ENCODE measurements at places on chromosomes 6 and 20.

- DNase-seq: no peak
Measured at GRCh38 chr20:14127514-14128223, 132.4 kb downstream of the MACROD2 start.

DNA sequence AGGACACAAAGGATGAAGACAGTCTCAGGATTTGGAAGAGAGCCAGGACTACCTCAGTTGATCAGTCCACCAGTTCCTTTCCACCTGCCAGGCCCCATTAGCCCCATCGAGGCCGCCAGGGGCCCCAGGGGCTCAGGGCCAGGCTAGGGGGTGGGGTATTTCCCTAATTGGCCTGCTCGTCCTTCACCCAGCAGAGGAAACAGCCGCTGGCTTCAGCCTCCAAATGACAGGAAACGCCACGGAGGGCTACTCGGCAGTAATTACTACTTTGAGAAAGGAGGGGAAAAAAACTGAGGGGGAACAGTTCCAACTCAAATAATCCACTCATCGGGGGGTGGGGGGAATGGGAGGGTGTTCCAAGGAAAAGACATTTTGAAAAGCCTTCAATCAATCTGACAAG, 42.7 kb downstream of the MAFB start:
- DNase-seq: no peak

GRCh38 chr6:144849920-144850319, 564.8 kb downstream of the UTRN start:
- DNase-seq: no peak

DNA sequence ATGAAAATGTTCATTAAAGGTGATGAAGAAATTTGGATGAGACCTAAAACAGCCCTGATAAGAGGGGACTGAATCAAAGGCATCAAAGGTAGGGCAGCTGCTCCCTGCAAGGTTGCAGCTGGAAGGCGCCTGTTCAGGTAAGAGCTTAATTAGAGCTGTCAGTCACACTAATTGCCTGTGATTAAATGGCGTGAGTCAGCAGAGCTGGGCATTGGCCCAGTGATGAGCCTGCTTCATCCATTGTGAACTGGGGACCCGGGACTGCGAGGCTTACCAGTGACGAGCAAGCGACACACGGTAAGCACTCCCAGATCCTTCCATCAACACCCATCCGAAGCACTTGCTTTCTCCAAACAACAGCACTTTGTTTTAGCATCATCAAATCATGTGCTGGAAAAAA, 621.5 kb upstream of the CDH4 start:
- no peak for DNase-seq

GRCh38 chr6:111437573-111437972, 45.4 kb downstream of the REV3L start:
- no peak for DNase-seq

DNA sequence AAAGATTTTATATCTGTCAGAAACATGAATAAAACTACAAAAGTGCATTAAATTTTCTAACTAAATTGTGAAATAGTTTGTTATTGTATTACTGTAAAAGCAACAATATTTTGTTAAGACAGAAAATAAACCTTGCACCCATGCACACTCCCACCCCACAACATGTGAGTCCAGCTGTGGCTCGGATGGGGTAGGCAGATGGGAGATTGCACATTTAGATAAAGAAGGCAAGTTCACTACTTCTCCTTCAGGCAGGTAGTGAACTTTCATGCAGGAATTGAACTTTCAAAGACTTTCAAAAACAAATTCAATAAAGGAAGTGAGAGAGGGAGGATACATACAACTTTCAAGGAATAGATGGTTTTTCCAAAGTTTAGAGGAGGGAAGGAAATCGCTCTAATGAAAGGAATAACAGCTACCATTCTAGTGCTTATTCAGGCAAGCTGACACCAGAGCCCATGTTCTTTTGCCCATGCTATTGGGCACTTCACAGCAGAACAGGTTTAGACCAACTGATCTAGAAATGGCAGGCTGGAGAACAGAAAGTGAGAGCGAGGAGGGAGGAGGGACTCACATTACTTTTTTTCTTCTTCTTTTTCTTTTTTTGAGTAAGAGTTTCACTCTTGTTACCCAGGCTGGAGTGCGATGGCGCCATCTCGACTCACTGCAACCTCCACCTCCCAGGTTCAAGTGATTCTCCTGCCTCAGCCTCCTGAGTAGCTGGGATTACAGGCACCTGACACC, 28.5 kb downstream of the SF3B5 start:
- peak; percentile 18 for DNase-seq

DNA sequence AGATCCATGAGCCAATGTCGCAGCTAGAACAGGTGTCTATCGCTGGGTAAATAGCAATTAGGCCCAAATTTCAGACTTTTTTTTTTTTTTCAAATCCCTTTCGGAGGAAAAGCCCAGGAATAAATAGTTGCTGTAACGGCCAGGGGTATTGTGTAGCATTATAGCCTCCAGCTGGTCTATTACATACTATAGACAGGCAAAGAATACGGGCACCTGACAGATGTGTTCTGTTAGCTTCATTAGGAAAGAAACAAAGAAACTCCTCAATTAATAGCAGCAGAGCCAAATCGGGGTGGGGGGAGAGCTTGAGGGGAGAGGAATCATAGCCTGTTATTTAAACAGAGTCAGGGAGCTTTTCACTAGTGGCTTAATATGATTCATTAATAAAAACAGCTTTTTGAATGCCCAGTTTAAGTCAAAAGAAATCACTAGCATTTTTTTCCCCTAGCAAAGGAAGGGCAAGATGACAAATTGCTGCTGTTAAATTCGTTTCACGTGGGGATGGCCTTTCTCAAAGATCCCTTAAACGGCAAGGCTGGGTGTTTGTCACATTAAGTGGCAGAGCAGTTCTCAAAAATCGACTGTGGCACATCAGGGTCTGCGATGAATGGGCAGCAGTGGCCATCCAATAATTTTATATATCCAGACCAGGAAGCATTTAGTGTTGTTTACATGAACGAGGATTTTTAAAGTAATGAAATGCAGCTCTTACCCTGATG, 139.4 kb downstream of the ID4 start:
- DNase-seq: no peak

DNA sequence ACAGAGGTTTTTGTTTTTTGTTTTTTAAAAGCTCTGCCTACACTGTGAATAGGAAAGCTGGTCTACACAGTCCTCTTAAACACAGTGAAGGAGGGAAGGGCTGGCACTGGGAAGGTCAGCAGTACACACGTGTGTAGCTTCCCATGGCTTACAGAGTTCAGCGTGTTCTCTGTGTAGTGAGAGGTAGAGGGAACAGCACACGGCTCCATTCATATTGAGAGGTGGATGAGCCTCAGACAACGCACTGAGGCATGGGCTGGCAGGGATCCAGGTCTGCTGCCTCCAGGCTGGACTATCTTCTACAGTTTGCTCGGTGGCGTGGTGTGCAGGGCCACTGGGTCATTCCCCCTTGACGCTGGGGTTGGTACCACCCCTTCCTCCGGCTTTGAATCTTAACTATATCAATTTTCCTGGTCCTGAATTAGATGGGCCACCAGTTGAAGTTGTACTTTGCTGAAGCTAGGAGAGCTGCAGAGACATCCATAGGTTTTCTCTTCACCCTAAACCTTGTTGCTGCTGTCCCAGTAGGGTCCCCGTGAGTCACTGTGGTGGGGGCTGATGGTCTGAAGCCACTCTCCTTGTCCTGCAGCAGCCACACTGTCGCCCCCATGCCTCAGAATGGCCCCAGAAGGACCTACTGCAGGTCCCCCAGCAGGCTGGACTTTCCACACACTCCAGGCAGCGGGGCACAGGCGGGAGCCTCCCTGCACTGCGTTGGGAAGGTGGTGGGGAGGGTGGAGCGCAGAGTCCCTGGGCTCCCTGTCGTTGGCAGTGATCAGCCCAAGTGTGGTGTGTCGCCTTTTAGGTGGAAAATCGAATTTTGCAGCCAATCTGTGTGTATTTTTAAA, 2.0 kb downstream of the ARFGAP1 start:
- no peak for DNase-seq

DNA sequence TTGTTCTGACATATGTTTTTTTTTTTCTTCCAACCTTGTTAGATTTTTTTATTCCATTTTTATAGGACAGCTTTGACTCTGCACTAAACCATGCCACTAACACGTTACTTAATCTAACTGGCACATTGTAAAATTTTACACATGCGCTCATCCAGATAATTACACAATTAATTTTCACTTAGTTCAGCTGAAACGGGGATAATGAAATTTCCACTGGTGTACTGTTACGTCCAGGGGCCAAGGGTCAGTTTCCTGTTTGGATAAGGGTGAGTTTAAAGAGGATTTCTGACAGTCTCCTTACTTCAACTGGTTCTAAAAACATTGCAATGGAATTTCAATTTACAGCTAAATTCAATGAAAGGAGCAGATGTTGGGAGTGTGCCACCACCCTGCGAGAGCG, 221.8 kb upstream of the CEP162 start:
- DNase-seq: no peak

- DNase-seq: no peak
Measured at GRCh38 chr6:133099573-133099972, 141.6 kb upstream of the EYA4 start.

DNA sequence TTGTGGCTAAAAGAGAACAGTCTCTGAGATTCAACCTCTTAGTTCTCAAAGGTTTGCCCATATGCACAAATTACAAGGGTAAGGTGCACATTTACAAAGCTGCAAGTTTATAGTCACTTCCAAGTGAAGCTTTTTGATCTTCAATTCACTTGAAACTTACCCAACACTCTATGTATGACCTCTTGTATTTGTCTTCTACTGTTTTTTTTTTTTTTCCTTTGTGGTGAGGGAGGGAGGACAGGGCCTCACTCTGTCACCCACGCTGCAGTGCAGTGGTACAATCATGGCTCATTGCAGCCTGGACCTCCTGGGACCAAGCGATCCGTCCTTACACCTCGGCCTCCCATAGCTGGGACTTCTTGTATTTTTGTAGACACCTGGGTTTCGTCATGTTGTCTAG, 4.5 kb upstream of the FOXO3 start:
- DNase-seq: no peak

DNA sequence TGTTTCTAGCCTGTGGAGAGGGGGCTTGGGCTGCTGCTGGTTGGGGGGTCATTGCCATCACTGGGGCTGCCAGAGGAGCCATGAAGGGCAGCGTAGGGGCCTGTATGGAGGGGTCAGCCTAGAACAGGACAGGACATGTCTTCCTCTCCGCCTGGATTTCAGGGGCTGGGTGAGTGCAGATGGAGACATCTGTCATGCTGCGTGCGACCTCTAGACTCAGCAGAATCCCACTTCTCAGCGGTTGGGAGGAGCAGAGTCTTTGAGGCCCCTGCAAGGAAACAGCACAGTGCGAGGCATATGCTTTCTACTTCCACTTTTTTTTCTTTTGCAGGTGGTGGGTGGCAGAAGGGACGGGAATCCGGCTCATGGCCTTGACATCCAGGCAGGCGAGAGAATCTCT, 67.9 kb downstream of the EZR start:
- no peak for DNase-seq

DNA sequence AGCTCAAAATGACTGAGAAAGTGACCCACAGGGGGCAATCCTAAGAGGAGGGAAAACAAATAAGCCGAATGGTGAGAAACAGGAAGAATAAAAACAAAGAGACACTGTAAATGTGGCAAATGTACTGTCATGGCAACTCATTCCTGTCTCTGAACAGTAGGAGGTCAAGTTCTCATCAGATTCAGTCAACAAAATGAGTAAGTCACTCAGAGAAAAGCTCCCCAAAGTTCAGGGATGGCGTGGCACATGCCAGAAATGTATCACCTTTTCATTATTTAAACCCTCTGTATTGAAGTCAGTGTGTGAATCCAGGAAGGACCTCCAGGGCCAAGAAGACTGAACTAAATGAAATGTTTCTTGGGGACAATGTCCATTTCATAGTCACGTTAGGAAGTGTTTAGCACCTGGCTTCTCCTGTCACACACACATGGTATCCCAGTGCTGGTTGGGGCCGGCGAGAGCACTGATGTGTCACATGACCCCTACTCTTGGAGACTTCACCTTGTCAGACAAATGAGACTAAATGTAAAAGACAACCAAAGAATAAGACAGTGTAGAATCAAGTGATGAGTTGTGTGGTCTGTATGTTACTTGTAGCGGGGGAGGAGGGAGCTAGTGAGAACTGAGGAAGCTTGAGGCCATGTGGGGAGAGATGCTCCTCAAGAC, 20.7 kb downstream of the CNR1 start:
- no peak for DNase-seq

DNA sequence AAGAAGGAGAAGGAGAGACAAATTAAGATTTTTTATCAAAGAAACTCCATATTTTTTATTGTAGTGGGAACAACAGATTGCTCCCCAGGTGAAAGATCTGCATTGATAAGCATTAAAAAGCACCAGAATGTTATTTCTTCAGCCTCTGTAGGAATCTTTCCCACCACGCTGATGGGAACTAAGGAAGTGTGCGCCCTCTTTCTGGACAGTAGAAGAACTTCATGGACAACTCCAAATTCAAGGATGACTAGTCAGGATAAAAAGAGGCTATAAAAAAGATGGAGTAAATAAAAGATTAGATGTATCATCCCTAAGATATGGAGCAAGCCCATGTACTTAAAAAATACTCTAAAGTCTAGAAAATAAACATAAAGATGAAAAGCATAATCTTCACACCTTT, 45.8 kb upstream of the PAK5 start:
- no peak for DNase-seq

GRCh38 chr6:156525541-156525940, 251.6 kb upstream of the ARID1B start:
- no peak for DNase-seq

- no peak for DNase-seq
Measured at GRCh38 chr20:45487231-45487635, 17.7 kb downstream of the WFDC2 start.

GRCh38 chr20:53582574-53583351, 10.9 kb downstream of the ZNF217 start:
- peak; percentile 62 for DNase-seq

DNA sequence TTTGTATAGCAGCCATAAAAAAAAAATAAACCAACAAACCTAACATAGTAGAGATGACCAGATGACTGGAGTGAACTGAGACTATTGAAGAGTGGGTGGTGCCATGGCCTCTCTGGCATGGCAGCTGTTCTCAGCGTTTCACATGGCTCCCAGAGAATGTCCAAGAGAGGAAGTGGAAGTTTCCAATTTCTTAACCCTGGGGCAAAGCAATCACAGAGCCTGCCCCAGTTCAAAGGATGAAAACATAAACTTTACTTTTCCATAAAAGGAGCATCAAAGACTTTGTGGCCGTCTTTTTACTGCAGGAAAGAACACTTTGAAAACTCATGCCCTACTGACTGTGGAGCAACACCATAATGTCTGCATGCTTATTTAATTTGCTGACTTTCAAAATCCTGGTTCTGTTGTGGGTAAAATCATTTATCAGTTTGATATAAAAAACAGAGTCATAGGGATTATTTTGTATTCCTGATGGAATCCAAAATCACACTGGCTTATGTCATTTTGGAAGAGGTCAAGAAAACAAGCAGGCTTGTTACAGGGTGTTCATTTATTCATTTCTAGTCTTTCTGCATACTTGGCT, 165.4 kb downstream of the SLC35B3 start:
- no peak for DNase-seq

DNA sequence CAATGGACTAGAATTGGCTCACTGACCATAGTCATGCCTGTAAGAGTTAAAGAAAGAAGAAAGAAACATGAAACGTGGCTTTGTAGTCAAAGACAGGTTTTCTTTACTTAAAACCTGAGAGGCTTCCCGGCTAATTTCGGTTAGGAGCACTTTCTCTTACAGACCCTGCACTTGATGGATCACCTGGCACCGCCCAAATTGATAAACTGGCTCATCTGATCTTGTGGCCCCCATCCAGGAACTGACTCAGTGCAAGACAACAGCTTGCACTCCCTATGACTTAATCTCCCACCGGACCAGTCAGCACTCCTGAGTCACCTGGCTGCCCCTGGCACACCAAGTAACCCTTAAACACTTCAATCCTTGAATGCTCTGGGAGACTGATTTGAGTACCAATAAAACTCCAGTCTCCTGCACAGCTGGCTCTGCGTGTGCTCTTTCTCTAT, 12.3 kb downstream of the TMEM14B start:
- no peak for DNase-seq
